ENCODE measurements at places on chromosomes 2 and 18.

DNA sequence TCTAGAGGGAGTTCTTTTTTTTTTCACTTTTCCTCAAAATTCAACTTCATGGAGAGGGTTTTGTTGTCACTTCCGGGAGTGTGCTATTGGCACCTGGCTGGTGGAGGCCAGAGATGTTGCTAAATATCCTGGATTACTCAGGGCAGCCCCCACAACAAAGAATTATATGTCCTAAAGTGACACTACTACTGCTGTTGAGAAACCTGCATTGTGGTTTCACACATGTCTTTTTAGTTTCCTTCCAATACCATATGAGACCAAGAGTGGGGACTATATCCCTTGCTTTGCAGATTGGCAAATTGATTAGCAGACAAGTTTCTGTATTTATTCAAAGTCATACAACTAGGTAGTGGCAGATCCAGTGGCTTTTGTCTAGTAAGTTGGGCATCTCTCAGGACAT is 826.8 kb downstream of the TRIB2 start:
- no peak for DNase-seq

- no peak for DNase-seq
These were observed 133.1 kb upstream of the CCDC195 start for GRCh38 chr2:224849264-224849663.

GRCh38 chr18:9426753-9427152 is 48.6 kb upstream of the RALBP1 start:
- DNase-seq, result no peak

GRCh38 chr2:219609149-219609750 is 11.6 kb downstream of the STK11IP start:
- DNase-seq, result no peak

DNA sequence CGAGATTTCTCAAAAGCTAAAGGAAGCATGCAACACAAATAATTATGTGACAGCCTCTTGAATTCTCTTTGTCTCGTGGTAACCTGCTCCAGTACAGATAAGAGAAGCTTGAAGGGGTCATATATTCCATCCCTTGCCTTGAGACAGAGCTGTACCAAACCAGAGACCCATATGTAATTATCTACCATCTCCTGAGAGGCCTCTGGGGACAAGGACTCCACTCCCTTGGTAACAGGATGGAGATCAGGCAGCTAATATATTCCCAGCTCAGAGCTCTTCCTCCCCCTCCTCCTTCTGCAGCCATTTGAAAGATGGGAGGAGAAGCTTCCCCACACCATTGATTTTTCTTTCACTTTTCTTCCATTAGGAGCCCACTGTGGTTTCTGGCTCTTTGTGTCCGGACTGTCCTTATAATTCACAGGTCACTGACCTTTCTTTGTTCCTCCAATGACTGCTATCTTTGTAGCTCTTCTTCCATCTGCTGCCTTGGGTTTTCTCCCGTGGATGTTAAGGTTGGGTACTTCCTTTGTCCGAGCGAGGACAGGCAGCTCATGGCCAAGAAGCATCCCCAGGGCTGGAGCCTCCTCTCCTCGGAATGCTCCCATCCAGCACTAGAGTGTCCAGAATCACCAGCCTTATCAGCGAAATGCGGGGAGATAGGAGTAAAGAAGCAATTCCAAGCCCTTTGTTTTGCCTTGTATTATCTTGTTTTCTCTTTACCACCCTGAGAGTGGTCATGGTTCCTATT is 72.6 kb upstream of the STPG4 start:
- no peak for DNase-seq

DNA sequence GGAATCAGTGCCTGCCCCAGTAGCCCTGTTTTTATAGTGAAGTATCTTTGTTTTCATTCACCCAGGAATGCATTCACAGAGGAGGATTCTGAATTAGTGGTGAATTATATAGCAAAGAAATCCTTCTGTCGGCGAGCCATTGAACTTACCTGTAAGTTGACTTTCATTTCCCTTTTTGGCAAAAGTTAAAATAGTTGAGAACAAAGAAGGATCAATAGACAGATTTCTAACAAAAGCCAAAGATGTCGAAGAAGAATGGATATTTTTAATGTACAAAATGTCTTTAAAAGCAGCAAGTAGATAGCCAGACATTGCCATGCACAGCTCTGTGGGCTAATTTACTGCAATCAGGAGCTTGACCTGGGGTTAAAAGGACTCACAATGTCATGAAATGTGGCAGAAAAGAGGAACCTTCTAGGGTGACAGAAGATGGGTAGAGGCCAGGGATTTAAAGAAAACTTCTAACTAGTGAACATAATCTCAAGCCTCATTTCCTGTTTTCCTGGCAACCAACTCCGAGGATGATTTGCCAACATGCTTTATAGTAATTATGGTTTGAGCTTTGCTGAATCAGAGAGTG is 53.8 kb upstream of the TMEM87B start:
- no peak for DNase-seq

- peak; percentile 54 for DNase-seq
These were observed at the start of gene ABHD1 for GRCh38 chr2:27123302-27124150. Gene ABHD1 (plus strand): TSS chr2:27123815. CDS start chr2:27123949, 134 bp downstream.

GRCh38 chr2:8049851-8050571 is 631.8 kb upstream of the ID2 start:
- no peak for DNase-seq

GRCh38 chr18:48851599-48851960 is 99.2 kb downstream of the SMAD7 start:
- DNase-seq, result no peak
